ENCODE measurements at places on chromosomes 3 and 15.

DNA sequence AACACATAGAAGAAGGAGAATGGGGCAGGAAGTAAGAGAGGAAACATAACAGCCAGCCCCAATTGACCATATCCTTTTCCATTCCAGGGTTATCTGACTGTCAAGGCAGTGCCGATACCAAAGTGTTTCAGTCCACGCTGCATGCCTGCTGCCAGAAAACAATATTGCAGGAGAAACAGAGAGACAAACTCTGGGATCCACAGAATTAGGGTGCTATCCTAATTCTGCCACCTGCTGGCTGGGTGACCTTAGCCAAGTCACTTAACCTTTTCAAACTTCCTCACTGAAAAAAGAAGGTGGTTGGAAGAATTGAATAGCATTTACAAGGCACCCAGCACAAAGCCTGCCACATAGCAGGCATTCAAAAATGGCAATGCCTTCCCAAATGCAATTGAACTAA lies 32.0 kb downstream of the GLB1 start:
- no peak for DNase-seq

DNA sequence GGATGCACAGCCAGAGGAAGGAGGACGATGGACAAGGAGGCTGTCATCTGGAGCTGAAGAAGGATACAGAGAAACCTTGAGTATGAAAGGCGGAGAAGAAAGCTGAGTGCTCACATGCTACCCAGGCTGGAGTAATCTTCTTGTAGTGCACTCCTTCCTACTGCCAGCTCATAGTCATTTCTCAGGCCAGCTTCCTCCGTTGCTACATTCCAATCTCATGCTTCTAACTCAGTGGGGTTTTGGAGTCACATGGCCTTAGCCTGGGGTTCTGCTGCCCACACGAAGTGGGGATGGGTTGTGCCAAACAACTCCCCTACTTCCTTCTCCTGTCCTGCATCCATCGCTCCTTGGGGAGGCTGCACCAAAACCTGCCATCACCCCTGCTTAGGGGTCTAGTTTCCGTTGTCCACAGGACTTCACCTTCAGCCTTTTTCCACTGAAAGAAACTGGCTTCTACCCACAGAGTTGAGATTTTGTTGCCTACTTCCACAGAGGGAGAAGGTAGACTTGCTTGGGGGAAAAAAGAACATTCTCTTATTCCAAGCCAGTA lies 239.9 kb downstream of the EPHB1 start:
- DNase-seq: no peak

- DNase-seq: no peak
These were observed 5.8 kb downstream of the MYO9A start for GRCh38 chr15:72112116-72112515.

DNA sequence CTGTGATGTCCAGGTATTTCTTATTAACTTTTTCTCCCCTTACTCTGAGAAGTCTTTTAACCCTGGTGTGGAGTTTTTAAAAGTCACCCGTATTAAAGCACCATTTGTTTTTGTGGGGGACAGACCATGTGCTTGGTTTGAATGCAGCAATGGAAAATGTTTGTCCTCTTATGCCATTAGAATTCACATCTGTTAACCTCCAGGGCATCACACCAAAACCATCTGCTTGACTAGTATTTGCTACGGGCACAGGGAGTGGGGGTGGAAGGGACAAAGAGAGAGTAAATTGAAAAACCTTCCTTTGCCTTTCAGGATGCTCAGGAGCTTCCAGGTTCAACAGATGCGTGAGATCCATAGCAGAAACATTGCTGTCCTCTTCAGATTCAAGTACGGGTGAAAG lies 61.4 kb upstream of the GOLGA8B start:
- DNase-seq: no peak

DNA sequence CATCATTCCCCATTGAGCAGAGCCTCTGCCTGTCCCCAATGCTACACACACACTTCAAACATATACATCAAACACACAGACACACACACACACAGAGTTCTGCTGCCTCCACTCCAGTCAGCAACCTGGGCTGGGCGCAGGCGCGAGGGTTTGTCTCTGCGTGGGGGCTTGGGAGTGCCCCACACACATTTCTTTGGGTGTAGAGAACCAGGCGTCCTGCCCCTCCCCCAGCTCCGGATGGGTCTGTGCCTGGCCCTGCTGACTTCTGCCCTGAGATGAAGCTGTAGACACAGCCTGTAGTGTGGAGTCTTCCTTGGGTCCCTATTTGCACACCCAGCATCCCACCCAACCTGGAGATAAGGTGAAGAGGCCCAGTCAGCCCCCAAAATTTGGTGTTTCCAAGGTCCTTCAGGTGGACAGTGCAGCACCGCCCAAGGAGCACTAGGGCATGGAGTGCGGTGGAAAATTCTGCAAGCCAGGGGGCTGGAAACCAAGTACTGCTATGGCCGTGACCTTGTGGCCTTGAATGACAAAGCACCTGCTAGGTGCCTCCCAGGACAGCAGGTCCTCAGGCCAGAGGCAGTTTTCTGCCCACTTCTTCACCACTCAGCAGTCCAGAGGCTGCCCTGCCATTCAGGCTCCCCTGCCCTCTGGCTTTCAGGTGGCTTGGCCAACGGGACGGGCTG lies 26.8 kb downstream of the FBXW12 start:
- DNase-seq: no peak

DNA sequence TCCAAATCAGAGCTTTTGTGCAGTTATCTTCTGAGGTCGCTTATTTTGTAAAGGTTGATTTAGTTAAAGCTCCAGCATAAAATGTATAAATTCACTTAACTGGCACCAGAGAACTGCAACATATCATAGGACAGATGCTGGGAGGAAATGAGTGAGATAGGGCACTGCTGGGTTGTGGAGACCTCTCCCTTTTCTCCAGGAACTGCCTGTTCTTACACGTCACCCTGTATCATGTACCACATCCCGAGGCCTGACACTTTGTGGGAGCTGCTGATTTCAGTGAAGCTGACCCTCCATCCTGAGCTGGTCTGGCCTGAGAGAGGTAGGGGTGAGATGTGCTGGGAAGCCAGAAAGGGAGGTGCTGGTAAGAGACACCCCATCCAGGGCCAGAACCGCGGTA lies 213.8 kb upstream of the FEZF2 start:
- DNase-seq: no peak

DNA sequence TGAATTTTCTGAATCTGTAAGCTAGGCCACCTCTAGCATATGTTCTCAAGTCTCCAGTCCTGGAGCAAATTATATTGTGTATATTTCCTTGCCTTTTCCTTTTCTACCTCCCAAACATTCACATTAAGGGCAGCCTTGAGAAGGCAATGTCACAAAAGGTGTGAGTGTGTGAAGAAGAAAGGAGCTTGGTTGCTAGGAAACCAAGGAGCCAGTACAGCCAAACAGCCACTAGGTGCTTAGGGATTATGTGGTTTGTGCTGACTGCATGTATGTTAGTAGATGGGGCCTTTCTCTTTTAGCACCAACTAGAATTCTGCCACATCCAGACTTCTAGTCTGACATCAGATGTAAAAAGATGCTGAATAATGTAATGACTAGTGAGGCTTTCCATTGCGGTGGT lies 118.8 kb upstream of the DAZL start:
- no peak for DNase-seq

DNA sequence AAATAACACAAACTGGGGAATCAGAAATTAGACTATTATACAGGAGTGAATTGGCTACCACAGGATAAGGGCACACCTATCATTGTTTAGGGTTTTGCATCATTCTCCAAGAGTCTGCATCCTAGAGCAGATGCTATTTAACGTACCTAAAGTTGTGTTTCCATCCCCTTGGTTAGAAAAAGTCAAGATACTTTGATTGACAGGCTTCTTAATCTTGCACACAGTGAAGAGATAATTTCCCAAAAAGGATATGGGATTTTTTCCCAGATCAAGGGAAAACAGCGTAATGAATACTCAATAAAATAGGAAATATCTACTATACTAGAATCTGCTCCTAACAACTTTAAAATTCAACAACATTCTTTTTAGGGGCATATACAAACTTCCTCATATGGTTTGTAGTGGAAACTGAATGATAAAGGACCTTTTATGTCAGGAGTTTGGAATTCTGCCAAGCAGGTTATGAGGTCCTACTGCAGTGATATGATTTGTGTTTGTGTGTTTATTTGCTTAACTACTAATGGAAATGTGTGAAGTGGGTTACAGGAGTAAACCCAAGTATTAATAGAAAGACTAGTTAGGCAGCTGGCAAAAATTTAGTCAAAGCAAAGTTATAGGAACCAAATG lies 124.1 kb upstream of the MME start:
- DNase-seq: no peak

DNA sequence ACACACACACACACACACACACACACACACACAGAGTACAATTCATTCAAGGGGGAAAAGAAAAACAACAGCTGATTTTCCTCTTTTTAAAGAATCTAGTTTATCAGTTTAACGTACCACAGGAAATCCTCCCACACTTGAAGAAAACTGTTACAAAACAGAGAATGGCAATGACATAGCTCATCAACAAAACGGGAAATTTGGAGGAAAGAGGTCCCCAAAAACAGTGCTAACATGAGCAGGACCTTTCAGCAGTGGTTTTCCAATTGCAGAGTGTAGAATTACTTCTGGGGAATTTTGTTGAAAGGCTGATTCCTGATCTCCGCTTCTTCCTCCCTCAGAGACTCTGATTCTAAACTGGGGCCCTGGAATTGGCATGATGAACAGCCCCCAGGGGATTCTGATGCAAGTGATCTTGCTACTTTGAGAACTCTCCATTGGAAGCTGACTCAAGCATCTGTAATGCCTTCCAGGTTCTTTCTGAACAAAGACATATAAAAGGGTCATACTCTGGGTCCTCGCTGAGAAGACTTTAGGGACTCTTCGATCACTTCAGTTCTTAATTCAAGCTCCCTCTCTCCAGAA lies 442.6 kb upstream of the PROK2 start:
- DNase-seq: no peak

DNA sequence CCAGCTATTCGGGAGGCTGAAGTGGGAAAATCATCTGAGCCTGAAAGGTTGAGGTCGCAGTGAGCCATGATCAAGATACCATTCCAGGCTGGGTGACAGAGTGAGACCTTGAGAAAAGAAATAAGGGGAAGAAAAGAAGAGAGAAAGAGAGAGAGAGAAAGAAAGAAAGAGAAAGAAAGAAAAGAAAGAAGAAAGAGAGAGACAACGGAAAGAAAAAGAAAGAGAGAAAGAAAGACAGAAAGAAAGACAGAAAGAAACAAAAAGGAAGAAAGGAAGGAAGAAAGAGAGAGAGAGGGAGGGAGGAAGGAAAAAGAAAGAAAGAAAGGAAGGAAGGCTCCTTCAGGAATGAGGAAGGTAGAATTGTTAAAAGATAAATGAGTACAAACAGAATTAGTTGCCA lies 84.5 kb downstream of the RPL22L1 start:
- DNase-seq: no peak

Measured in CD8-positive, alpha-beta memory T cell (primary cell).